Upper lobe of left lung (tissue), 6 donors: ENCODE measurements at places on chromosomes 12 and 14.

- no peak for DNase-seq
Measured at GRCh38 chr12:107501681-107502080, 183.9 kb upstream of the PWP1 start.

DNA sequence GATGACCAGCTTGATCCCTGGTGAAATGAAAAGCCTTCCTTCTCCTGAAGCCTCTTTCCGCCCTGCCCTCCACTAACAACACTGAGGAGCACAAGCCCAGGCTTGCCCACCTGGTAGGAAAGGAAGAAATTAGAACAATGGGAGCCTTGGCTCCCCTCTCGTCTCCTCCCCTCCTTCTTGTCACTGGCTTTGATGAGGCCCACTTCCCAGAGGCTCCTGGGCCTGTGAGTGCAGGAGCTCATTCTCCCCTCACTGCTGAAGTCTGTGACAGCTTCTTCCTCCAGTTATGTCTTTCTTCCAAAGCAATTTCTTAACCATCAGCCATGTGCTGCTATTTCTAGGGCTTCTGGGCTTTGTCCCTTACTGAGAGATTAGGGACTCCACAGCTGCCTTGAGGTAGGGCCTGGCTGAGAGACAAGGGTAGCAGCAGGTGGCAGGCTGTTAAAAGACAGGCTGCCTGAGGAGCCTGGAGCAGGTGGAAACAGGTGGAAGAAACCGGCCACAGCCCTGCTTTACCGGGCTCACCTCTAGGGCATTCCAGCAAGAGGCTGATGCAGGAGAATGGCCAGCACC, 53.6 kb upstream of the SRSF5 start:
- no peak for DNase-seq

GRCh38 chr14:92328664-92329255, 5.8 kb downstream of the SLC24A4 start:
- no peak for DNase-seq

- DNase-seq = no peak
Measured at GRCh38 chr12:29804019-29804418, 20.3 kb upstream of the TMTC1 start.

GRCh38 chr14:61470261-61470960, 149.0 kb downstream of the PRKCH start:
- DNase-seq = no peak

DNA sequence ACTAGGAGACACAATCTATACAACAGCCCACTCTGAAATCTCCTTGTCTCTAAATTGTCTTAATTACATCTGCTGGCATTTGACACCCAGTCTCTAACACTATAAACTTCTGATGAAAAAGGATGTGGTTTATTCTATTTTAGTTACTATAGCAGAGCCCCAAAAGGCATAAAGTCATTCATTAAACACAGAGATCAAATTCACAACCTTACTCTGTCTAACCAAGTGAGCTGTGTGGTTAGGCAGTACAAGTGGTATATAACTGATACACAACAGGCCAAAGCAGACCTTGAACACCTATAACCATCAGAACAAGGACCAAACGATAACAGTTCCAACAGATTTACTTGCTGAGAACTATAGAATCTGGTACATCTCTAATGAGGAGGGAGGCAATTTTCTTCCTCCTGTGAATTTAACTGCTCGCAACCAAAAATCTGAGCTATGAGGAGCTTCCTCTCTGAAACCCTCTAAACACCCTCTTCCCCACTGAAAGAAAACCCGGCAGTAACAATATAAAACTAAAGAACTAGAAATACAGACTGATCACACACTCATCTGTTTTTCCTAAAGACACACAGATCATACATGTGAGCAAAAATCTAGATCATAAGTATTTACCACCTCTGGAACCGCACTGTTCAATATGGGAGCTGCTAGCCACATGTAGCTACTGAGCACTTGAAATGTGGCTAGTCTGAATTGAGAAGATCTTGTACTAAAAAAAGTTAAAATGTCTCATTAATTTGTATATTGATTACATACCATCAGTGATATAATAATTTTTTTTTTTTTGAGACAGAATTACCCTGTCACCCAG, 17.7 kb downstream of the SPPL3 start:
- DNase-seq = no peak

DNA sequence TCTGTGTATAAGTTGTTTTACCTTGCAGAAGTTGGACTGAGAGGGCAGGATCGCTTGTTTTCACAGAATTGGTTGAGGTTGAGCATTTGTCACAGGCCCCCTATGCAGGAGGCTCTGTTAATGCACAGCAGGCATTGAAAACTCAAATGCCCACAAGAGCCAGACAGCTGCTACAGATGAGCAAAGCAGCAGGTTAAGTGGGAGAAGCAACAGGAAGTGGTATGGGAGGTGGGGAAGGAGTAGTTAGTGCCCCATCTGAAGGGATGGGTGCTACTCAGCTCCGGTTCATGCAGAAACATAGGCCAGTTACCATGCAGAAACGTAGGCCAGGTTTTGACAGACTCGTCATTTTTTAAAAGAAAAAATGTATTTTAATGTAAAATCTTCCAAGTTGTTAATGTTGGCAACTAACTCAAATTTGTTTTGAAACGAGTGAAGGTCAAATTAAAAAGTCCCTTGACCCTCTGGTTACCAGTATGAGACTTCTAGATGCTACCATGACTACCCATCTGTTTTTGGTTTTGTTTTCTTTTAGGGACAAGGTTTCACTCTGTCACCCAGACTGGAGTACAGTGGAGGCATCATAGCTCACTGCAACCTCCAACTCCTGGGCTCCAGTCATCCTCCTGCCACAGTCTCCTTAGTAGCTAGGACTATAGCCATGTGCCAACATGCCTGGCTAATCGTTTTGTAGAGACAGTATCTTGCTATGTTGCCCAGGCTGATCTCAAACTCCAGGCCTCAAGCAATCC, 84.7 kb upstream of the FRMD6 start:
- DNase-seq = no peak

GRCh38 chr12:18419311-18419710, 158.0 kb downstream of the PIK3C2G start:
- DNase-seq = no peak

DNA sequence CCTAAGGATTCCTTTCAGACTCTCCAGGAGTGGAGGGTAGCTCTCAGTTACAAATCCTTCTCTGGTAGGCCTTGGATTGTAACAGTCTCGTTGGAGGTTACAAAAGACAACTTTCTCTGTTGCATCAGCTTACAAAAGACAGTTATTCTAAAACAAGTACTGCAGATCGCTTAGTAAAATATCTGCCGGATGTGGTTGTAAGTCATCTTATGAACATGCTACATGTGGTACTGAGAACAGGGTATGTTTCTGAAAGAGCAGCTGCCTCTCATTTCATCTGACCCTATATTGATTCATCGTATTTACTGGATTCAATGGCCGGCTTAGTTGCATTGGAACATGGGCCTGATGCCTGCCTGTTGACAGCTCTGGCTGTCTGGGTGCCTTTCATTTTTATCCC, 157.4 kb downstream of the PTCSC3 start:
- DNase-seq = no peak

- DNase-seq = no peak
Measured at GRCh38 chr12:117444781-117445180, 83.4 kb upstream of the NOS1 start.

DNA sequence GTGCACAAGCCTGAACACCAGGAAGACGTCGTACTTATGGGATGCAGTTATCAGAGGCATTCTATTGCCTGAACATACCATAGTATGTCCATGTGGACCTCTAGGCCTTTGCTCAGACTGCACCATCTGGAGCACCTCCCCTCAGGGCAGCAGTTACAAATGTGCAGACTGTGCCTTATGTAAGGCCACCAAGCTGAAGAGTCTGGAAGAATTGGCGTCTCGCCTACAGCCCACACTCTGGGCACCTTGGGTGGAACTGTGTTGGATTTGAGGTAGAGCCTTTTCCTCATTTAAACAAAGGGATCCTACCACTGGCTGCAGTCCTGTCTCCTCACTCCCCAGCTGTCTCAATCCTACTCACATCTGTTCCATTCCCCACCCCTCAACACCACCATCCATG, 204.3 kb upstream of the FRMD6 start:
- DNase-seq = no peak

DNA sequence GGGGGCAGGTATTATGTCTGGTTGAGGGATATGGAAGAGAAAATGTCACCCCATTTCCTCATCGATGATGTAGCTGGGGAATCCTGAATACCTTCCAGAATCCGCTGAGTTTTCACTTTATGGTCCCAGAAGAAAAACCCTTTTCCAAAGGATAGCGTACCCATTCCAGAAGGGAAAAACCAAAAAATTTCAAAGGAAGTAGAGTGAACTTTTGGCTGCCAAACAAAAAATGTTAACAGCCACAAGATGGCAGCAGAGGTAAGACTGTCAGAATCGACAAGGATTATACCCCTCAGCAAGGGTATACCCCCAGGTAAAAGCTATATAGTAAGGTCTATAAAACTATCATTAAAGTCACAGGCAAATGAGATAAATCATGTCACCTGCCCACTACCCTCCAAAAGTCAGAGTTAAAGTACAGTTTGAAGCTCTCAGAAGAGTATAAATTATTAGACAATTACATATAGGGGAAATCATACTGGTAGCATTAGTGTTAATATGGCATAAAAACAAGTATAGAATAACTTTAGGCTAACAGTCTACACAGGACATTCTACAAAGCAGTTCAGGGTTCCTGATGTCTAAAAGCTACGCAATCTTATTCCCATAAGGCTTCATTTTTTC, 18.0 kb downstream of the ACIN1 start:
- DNase-seq = no peak

GRCh38 chr12:111178181-111179081, 190.5 kb downstream of the PHETA1 start:
- no peak for DNase-seq
